ENCODE measurements at places on chromosomes 12 and 14.

- peak; percentile 27 for DNase-seq
Observed at GRCh38 chr12:111181143-111181726, 187.7 kb downstream of the PHETA1 start.

GRCh38 chr14:88352698-88353097 lies 29.6 kb upstream of the KCNK10 start:
- no peak for DNase-seq

DNA sequence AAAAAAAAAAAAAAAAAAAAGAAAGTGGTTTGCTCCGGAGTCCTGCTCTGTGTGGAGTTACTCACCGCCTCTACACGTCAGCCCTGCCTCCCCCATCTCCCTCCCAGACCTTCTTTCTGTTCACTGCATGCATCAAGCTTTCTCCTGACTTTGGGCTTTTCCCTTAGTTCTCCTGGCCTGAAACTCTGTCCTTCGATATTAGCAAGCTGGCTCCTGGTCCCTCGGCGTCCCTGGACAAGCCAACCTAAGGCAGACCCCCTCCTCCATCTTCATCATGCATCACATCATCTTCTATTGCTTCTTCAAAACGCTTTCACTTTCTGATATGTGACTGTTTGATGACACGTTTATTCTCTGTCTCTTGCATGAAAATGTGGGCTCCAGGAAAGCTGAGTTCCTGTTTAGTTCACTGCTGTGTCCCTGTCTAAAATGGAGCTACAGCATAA lies 40.6 kb downstream of the SLC15A4 start:
- no peak for DNase-seq

- no peak for DNase-seq
Observed at GRCh38 chr14:65943150-65943549, 530.6 kb downstream of the FUT8 start.

- no peak for DNase-seq
Observed at GRCh38 chr12:117702741-117703140, 266.0 kb downstream of the KSR2 start.

GRCh38 chr14:89956661-89957009 lies 908 bp downstream of the TDP1 start:
- DNase-seq = no peak

- DNase-seq = no peak
Observed at GRCh38 chr14:99736603-99737371, 52.7 kb downstream of the CYP46A1 start.

DNA sequence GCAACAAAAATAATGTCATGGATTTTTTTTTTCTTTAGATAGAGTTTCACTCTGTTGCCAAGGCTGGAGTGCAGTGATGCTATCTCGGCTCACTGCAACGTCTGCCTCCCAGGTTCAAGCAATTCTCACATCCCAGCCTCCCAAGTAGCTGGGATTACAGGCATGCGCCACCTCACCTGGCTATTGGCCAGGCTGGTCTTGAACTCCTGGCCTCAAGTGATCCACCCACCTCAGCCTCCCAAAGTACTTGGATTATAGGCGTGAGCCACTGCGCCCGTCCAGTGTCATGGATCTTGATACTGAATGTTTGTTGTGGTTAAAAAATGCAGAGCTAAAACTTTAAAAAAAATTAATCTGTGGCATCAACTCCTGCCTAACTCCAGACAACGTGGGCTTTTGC lies 107.8 kb upstream of the PTPRB start:
- no peak for DNase-seq

GRCh38 chr14:59181791-59182190 lies 6.7 kb upstream of the DAAM1 start:
- no peak for DNase-seq

GRCh38 chr12:69511469-69512267 lies 41.5 kb downstream of the FRS2 start:
- DNase-seq = no peak

GRCh38 chr12:74259199-74259598 lies 278.4 kb upstream of the ATXN7L3B start:
- no peak for DNase-seq

DNA sequence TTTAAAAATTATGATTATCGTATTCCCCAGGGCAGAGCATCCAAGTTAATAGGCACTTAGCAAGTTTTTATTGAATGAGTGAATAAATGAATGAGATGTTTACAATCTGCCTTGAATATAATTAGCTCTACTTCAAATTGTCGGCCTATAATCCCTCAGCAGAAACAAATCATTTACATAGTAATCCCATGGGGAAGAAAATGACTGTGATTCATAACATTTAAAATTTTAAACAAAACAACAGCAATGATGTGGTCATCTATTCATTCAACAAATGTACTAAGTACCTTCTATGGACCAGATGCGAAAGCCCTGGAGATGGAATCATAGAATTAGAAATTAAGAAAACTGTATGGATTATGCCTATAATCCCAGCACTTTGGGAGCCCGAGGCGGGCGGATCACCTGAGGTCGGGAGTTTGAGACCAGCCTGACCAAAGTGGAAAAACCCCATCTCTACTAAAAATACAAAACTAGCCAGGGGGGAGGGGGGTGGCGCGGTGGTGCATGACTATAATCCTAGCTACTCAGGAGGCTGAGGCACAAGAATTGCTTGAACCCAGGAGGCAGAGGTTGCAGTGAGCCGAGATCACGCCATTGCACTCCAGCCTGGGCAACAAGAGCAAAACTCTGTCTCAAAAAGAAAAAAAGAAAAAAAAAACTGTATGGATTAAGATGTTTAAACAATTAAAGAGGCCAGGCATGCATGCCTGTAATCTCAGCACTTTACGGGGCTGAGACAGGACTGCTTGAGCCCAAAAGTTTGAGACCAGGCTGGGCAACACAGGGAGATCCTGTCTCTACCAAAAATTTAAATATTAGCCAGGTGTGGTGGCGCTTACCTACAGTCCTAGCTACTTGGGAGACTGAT lies 17.7 kb upstream of the MDM2 start:
- no peak for DNase-seq

DNA sequence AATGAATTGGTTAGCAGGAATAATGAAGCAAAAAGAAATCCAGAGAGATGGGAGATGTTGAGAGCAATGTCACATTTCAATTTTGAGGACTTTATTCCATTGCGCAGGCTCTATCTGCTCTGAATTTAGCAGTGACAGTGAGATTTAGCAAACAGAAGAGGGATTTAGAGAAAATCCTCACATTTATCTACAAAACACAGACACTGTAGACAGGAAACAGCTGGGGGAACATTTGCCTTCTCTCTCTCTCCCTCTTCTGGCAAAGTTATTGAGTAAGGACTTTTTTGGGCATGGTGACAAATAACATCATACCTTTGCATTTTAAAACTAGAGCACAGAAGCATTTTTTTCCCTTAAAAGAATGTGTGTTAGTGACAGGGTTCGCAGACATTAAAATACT lies at the start of gene IGF1:
Gene IGF1 (minus strand): TSS at position 158 of the 400 bp plus-strand sequence. CDS start 182 bp downstream, outside the sequence.
- DNase-seq = no peak

- DNase-seq = no peak
Observed at GRCh38 chr12:52587563-52587962, 13.7 kb downstream of the KRT72 start.

DNA sequence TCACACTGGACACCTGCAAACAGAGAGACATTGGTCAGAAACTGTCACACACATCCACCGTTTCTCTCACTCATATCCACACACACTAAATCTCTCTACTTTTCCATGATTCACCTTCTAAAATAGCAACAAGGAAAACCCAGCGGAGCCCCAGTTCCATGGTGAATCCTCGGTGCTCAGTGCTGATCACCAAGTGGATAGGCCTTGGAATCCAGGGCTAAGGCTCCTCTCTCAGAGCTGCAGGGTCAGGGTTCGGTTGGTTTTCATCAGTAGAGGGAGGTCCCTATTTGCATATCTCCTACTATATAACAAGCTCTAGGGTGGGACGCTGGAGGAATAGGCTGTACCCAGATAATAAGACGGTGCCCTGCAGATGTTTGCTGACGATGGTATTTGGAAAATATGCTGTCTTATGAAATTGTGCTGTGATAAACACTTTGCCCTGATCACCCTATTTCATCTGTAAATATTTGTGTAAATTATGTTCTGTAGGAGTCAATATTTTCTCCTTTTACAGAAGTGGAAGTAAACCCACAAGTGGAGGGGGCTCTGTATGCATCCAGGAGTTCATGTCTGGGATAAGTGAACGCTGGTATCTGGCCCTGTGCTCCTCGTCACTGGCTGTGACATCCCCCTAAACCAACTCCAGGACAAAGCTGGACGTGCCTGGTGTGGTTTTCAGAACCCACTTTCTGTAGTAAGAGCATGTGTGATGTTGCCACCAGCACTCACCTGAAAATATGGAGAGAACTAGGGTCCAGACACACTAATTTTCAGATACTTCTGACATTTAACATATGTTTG lies 709.2 kb downstream of the TMEM121 start:
- no peak for DNase-seq

Data from caudate nucleus (tissue), 63 donors.